SK-N-SH (cell line): ENCODE measurements at places on chromosomes 13 and 19. TPM values are rescaled to one million over a fixed set of nuclear protein-coding genes. Genes with fewer than 3 reads are reported as not detected.

DNA sequence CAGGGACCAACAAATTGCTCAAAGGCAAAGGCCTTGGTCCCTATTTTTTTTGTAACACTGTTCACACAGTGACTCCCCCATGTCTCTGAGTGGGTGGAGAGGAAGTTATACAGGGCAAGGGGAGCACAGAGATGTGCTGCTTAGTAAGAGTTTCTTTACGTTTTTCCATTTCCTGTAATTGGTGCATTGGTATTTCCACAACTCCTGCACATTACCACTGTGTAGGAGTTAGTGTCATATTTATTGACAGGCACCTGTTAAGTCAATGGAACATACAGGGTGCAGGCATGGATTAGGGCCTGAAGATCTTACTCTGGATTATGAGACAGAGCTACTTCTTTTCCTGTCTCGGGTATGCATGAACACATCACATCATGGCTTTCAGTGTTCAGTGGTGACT, 45.2 kb downstream of the SOX21 start:
- DNase-seq = no peak

- no peak for DNase-seq
Observed at GRCh38 chr19:39420769-39421168, 8.3 kb downstream of the PLEKHG2 start.

GRCh38 chr13:29520671-29521070, 74.8 kb downstream of the SLC7A1 start:
- DNase-seq = no peak

GRCh38 chr13:109737606-109738005, 48.8 kb downstream of the IRS2 start:
- no peak for DNase-seq

DNA sequence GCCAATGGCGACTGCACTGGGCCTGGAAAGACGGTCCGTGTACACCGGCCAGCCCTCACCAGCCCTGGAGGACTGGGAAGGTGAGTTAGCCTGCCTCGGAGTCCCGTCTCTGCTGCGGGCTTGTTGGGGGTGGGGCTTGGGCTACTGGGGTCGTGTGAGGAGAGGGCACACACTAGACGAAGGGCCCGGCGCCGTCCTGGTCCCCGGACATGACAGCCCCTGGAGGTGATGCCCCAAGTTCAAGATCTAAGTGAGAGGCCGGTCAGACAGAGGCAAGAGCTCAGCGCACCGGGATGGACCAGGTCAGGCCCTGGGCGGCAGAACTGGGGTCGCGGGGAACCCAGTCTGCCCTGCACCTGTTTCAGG, 1.6 kb downstream of the CILP2 start:
- no peak for DNase-seq

DNA sequence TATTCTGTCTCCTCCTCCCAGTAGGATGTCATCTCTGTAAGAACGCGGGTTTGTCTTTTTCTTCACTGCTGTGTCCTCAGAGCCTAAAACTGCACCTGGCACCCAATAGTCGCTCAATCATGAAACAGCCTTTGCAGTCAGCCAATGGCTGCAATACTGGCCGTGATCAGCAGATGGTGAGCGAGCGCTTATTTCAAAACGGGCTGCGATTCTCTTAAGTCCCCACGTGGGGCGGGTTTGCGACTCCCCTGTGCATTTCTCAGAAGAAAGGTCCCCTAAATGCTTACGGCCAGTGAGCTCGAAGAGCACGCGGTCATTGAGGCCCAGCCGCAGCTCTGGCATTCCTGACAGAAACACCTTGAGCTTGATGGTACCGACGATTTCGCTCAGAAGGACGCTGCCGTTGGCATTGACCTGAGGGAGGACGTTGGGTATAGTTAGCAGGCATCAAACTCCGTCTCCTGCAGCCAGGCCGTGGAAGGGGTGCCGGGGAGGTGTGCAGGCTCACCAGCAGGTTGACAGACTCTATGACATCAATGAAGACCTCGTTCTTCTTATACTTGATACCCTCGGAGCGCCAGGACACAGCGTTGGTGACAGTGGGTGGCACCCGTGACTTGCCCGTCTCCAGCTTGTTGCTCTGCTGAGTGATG, 6.0 kb downstream of the AP1M2 start:
- peak; percentile 86 for DNase-seq

GRCh38 chr13:111212517-111212873, 97.4 kb downstream of the ARHGEF7 start:
- DNase-seq = no peak

GRCh38 chr19:54164369-54165068, 5.0 kb upstream of the LENG1 start:
- no peak for DNase-seq

GRCh38 chr19:40641281-40641680, 40.1 kb downstream of the LTBP4 start:
- no peak for DNase-seq

DNA sequence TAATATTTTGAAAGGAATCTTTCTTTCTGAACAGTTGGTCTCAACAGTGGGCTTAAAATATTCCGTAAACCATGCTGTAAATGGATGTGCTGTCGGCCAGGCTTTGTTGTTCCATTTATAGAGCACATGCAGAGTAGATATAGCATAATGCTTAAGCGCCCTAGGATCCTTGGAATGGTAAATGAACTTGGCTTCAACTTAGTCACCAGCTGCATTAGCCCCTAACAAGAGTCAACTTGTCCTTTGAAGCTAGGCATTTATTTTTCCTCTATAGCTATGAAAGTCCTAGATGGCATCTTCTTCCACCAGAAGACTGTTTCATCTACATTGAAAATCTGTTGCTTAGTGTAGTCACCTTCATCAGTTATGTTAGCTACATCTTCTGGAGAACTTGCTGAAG, 47.6 kb downstream of the SACS start:
- no peak for DNase-seq

DNA sequence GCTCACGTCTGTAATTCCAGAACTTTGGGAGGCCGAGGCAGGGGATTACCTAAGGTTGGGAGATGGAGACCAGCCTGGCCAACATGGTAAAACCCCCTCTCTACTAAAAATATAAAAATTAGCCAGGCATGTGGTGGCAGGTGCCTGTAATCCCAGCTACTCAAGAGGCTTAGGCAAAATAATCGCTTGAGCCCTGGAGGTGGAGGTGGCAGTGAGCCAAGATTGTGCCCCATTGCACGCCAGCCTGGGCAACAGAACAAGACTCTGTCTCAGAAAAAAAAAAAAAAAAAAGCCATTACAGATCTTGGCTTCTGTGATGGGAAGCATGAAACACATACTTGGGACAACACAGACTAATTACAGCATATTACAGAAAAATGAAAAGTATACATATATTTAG, 1404.5 kb upstream of the SPRY2 start:
- DNase-seq = no peak

GRCh38 chr19:3131168-3131567, 4.7 kb upstream of the GNA15 start:
- no peak for DNase-seq

DNA sequence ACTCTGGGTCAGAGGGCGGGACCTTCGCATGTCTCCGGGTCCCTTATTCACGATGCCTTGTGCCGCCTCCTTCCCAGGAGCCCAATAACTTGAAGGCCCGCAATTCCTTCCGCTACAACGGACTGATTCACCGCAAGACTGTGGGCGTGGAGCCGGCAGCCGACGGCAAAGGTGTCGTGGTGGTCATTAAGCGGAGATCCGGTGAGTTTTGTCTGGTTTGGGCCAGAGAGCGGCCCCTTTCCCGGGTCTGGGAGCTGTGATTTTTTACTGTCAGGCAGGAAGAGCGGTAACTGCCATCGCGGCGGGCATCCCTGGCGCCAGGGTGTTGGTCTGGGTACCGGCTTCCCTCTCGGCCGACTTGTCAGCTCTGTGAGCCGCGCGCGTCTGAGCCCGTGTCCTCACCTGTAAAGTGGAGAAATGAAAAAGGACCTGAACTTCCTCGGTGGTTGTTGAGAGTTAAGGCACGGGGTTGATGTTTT, 800 bp downstream of the RPL28 start:
- DNase-seq = no peak

DNA sequence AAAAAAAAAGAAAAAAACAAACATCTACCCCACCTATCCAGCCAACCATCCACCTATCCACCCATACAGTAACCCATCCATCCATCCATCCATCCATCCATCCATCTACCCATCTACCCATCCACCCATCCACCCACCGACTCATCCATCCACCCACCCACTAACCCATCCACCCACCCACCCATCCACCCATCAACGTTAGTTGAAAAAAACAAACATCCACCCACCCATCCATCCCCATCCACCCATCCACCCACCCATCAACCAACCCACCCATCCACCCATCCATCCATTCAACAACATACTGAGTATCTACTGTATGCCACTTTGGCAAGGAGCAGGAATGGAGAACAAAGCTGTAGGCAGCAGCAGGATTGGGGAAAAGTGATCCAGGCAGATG, 6.1 kb upstream of the AP3D1 start:
- DNase-seq = no peak

GRCh38 chr19:16235811-16236652, 38.3 kb downstream of the AP1M1 start:
- peak; percentile 22 for DNase-seq

GRCh38 chr19:7545904-7546303, 10.4 kb downstream of the PNPLA6 start:
- DNase-seq = no peak

GRCh38 chr19:34180709-34181108, 8.4 kb downstream of the LSM14A start:
- peak; percentile 13 for DNase-seq

The PTPRH gene
- polyA plus RNA-seq = 0.86 and 1.1 TPM in 2 replicates

The KLF1 gene
- polyA plus RNA-seq = not detected in 2 replicates

The CELF5 gene
- polyA plus RNA-seq = 0.33 and 0.57 TPM in 2 replicates

The HSPB6 gene
- polyA plus RNA-seq = 0.10 and 0.43 TPM in 2 replicates

The DACT3 gene
- polyA plus RNA-seq = 9.5 and 10.6 TPM in 2 replicates

The CYP4F12 gene
- 0.03 TPM in 1 of 2 replicates, not detected in the other for polyA plus RNA-seq

The RAX2 gene
- not detected in 2 replicates for polyA plus RNA-seq

The TRPC4 gene
- polyA plus RNA-seq = not detected in 2 replicates

The KIR2DL3 gene
- polyA plus RNA-seq = not detected in 2 replicates

The FAM216B gene
- not detected in 2 replicates for polyA plus RNA-seq
